K562 (cell line): ENCODE measurements at places on chromosomes 11 and 22. TPM values are rescaled to one million over a fixed set of nuclear protein-coding genes. Genes with fewer than 3 reads are reported as not detected.

DNA sequence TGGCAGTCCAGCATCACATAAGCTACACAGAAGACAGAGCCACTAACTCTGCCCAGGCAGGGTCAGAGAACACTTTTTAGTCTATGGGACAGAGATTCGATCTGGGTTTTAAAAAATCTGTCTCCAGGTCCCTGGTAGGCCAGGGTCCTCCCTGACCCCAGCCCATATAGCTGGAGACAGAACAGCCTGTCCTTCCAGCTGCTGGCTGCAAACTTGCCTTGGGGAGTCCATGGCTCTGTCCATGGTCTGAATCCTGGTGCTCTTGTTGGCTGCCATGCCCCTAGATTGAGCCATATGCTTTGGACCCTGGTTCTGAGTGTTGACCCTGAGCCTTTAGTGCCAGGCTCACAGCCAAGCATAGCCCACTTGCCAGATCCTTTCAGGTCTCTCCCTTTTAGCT, 13.3 kb upstream of the LIPT2 start:
- no peaks in the 10 kb centered on the region for H3K36me3 ChIP-seq
- peaks cover 12% of the 10 kb centered on the region; the same call in 2 of the 3 replicates for H3K4me1 ChIP-seq
- H3K4me3 ChIP-seq, result no peak overlapping the region

- H3K4me1 ChIP-seq, result no peaks in the 10 kb centered on the region
- no peak overlapping the region for H3K4me3 ChIP-seq
- H3K36me3 ChIP-seq, result no peaks in the 10 kb centered on the region
- H3K27me3 ChIP-seq, result no peaks in the 10 kb centered on the region
- no peak overlapping the region for H3K27ac ChIP-seq
Observed at GRCh38 chr11:4551346-4551979, 6.5 kb downstream of the OR52M1 start.

DNA sequence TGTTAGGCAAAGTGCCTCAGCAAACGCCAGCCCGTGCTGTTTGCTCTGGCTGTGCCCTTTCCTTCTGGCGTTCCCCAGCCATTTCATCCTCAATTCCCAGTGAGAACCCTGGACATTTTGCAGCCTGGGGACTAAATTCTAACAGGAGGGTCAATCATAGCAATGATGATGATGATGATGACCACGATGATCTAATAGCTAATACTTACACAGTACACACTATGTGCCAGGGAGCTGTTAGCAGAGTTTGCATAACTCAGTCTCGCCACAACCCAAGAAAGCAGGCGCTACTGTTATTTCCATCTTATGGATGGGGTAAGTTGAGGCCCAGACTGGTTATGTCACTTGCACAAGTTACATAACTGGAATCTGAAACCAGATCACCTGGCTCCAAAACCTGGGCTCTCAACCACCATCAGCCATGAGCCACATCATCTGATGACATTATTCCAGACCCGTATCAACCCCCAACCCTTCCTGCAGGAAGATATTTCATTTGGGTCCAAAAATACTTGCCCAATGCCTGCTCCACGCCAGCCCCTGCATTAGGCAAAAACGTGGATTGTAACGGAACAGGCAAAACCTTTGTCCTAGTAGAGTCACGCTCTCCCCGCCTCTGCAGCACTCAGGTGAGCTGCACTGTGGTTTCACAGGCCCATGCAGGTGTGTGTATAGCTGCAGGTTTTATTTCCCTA, 132.6 kb upstream of the SERPIND1 start:
- peaks cover 49% of the 10 kb centered on the region for H3K27me3 ChIP-seq
- H3K4me1 ChIP-seq, result no peaks in the 10 kb centered on the region
- no peak overlapping the region for H3K27ac ChIP-seq
- H3K4me3 ChIP-seq, result no peak overlapping the region
- no peak for DNase-seq
- no peaks in the 10 kb centered on the region for H3K36me3 ChIP-seq

DNA sequence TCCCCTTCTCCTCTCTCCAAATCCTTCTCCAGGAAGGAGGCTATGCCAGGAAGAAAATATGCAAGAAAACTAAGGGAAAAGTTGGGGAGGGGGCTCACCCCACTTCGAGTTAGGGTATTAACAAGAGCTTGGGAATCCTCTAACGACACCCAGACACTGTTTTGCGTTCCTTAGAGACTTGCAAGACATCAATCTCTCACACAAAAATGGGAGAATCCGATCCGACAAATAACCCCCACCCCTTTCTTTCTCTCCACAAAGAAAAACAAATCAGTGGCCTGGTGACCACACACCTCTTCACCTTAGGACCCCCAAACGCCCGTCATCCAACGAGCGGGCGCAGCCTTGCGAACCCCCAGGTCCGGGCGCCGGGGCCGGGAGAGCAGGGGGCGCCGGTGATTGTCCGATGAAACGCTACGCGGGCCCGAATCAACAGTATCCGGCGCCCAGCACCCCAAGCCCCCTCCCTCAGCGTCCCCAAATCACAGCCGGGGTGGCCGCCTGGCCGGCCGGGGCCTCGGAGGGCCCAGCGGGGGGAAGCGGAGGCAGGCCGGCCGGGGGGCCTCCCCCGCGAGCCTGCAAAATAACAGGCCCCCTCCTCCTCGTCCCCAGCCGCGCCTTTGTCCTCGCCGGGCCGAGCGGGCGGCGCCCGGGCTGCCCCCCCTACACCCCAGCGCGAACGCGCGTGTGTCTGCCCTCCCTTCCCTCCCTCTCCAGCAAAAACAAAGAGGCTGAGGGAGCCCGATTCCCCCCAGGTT, 690 bp downstream of the CSNK1E start:
- H3K4me1 ChIP-seq, result peaks cover 48% of the 10 kb centered on the region
- DNase-seq, result peak; percentile 63
- peak overlapping the region; percentile 72; the same call in 2 of the 3 replicates for H3K27ac ChIP-seq
- peak overlapping the region; percentile 86 for H3K4me3 ChIP-seq

DNA sequence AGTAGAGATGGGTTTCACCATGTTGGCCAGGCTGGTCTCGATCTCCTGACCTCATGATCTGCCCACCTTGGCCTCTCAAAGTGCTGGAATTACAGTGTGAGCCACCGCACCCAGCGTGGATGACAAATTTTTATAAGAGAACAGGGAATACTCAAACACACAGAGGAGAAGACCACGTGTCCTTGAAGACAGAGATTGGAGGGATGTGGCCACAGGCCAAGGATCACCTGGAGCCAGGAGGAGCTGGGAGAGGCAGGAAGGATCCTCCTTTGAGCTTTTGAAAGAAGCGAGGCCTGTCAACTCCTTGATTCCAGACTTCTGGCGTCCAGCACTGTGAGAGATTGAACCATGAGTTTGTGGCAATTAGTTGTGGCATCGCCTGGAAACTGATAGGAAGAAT, 1049.5 kb downstream of the TBC1D22A start:
- no peak overlapping the region for H3K4me3 ChIP-seq
- H3K27me3 ChIP-seq, result no peaks in the 10 kb centered on the region
- H3K36me3 ChIP-seq, result no peaks in the 10 kb centered on the region
- no peak for DNase-seq
- no peak overlapping the region for H3K27ac ChIP-seq

GRCh38 chr11:19664886-19665548, 47.6 kb upstream of the NAV2 start:
- DNase-seq, result no peak
- H3K4me1 ChIP-seq, result no peaks in the 10 kb centered on the region
- H3K27me3 ChIP-seq, result no peaks in the 10 kb centered on the region; the same call in 1 of the 2 replicates

DNA sequence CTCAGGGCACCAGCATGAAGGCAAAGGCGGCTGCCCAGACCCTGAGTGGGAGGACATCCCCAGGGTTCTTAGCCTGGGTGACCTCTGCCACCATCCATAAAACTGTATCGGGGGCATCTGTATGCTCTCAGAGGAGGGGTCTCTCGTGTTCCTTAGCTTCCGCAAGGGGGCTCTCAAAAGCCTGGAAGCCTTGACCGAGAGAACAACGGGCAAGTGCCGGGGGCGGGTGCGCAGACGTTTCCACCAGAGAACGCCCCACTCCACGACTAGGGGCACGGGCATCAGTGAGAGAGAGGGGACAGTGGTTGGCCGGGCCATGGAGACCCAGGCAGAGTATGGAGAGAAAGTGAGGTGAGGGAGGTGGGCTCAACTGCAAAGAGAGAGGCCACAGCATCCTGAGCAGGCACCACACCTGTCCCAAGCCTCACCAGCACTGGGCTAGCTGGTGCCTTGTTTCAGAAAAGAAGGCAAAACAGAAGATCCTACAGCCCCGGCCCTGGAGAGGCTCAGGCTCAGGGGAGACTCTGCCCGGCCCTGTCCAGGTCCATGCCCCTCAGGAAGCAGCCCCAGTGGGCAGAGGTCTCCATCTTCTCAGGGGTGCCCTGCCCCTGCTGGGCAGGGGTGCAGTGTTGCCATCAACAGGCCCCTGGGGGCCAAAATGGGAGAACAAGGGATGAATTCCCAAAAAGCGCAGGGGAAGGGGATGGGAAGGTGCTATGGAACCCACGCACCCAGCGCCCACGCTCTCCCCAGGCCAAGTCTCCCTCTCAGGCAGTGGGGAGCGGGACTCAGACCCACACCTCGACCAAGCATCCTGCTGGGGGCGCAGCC, 5.9 kb downstream of the TSPAN32 start:
- H3K27ac ChIP-seq, result no peak overlapping the region
- no peak overlapping the region for H3K4me3 ChIP-seq
- DNase-seq, result no peak
- no peaks in the 10 kb centered on the region for H3K27me3 ChIP-seq
- H3K4me1 ChIP-seq, result peaks cover 36% of the 10 kb centered on the region

The RRP8 gene
- 41.0 and 47.2 TPM in 2 replicates for total RNA-seq

The MTFP1 gene
- total RNA-seq, result 43.3 and 45.8 TPM in 2 replicates

GRCh38 chr11:34595391-34595790, 25.5 kb upstream of the EHF start:
- no peak for DNase-seq
- H3K27ac ChIP-seq, result no peak overlapping the region
- H3K4me3 ChIP-seq, result no peak overlapping the region
- no peaks in the 10 kb centered on the region for H3K27me3 ChIP-seq

The TNNT3 gene
- total RNA-seq, result not detected in 2 replicates
